ENCODE measurements at places on chromosomes 5 and 9.

DNA sequence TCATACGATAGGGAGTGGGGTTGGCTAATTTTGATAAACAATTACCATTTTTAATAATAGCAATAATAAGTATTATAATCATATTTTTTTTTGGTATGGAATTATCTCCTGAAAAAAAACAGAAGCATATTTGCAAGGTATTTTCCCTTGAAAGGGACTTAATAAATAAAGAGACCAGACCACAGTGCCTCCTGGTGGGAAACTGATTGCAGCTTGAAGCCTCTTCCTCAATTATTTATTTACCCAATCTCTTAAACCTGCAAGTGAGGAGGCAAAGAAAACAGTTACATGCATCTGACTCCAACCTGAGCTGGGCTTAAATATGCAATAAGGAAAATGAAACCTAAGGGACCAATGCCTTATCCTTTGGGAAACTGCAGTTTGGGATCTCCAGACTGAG lies 388.1 kb upstream of the ACO1 start:
- ATAC-seq: no peak

DNA sequence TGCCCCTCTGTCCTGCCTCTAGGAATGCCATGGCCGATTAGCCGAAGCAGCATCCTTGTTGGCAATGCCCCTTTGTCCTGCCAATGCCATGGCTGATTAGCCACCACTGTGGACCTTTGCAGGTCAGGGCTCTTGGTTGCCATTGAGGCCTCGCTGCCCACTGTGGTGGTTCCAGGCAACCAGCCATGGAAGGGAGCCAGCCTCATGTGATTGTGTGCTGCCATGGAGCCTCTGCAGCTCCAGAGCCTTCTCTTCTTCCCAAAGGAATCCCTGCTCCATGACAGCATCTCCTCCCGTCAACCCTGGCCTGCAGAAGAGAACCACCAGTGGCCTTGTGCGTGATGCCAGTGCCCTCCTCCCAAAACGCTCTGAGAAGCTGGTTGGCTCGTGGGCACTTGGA lies 187.0 kb downstream of the CACNA1B start:
- ATAC-seq: no peak

DNA sequence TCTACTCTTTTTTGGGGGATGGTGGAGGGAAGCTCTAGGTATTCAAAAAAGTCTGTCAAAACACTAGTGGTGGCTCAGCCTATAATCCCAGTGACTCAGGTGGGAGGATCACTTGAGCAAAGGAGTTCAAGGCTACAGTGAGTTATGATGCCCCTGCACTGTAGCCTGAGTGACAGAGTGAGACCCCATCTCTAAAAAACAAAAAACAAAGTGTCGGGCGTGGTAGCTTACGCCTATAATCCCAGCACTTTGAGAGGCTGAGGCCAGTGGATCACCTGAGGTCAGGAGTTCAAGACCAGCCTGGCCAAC lies 15.8 kb upstream of the SLC35D2 start:
- ATAC-seq: no peak

DNA sequence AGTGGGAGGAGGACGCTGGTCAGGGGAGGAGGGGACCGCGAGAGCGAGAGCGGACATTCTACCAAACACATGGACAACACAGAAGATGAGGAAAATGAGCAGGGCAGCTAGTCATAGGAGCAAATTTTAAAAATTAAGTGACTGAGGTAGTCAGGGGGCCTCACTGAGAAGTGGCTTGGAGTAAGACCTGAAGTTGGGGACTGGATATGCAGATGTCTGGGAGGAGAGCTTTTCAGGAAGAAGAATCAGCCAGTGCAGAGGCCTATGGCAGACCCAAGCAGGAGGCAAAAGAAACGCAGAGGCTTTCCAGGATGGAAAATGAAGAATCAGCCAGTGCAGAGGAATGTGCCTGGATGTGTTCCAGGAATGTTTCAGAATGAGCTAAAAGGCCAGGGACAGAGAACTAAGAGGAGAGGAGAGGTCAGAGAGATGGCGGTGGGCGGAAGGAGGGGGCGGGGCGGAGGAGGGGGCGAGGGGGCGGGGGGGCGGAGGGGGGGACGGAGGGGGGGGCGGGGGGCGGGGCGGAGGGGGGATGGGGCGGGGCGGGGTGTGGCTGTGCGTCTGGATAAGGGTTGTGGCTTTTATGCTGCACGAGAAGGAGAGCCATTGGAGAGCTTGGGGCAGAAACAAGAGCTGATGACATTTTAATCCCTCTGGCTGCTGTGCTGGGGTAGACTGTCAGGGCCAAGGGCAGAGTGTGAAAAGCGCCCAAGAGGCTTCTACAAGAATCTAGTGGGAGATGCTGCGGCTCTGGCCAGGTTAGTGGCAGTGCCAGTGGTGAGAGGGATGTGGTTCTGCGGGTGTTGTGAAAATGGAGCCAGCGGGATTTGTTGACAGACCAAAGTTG lies 129.6 kb downstream of the KCNIP1 start:
- ATAC-seq: no peak

GRCh38 chr5:96566833-96567587 lies 95.2 kb upstream of the CAST start:
- no peak for ATAC-seq

- no peak for ATAC-seq
Observed at GRCh38 chr9:35914301-35914807, 5.1 kb downstream of the SPAAR start.

DNA sequence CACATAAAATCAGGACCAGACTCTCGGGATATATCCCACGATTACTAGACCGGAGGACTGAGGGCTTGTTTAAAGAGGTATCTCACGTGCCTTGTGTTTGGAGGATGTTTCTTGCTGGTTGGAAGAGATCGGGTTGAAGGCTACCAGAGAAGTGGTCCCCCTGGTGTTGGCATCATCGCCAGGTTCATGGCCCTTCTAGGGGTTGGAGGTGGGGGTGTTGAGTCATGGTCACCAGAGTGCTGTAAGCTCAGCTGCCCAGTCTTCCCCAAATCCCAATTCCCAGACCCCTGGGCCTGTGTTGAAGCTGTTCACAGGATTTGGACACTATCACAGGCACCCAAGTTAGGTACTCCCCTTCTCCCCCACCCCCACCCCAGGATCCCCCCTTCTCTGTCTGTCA lies 29.1 kb upstream of the PRDM12 start:
- ATAC-seq: no peak

- ATAC-seq: peak; percentile 36
Observed at GRCh38 chr9:90642570-90643539, at the start of gene DIRAS2. Gene DIRAS2 (minus strand): TSS chr9:90642824. CDS start chr9:90613827, 28,997 bp downstream.

- no peak for ATAC-seq
Observed at GRCh38 chr5:139148306-139148705, 49.9 kb downstream of the SIL1 start.

- no peak for ATAC-seq
Observed at GRCh38 chr9:17793713-17794622, 215.1 kb downstream of the SH3GL2 start.

- no peak for ATAC-seq
Observed at GRCh38 chr5:39207345-39208045, 11.9 kb downstream of the FYB1 start.

GRCh38 chr9:28762167-28762566 lies 1188.9 kb upstream of the C9orf72 start:
- no peak for ATAC-seq

GRCh38 chr5:108148715-108149139 lies 233.2 kb downstream of the FBXL17 start:
- ATAC-seq: no peak

GRCh38 chr5:152290181-152290580 lies 114.9 kb downstream of the NMUR2 start:
- ATAC-seq: no peak

DNA sequence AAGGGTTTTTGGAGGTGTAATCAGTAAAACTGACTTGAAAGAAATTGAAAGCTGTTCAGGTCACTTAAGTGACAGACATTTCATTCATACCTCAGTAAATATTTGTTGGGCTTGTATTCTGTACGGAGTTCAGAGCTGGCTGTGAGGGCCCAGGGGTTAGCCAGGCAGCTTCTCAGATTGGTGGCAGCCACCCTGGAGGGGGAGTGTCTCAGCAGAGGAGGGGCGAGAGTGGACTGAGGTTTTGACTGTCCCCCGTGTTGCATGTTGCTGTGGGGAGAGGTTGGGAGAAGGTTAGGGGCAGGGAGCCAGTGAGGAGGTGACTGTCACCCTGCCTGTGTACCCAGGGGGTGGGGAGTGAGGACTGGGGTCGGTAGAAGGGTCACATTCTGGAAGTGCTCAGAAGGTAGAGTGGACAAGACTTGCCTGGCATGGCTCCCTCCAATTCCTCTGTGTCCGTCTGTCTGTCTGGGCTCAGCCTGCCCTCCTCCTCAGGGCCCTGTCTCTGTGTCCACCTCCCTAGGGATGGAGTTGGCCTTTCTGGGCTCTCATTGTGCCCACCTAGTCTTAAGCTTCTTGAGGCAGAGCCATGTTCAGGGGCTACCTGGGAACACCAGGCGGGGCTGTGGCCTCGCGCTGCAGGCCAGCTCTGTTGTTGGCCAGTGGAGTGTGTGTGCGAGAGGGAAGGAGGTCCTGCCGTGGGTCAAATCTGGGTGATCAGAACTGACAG lies 4.4 kb downstream of the PHF2 start:
- ATAC-seq: no peak

DNA sequence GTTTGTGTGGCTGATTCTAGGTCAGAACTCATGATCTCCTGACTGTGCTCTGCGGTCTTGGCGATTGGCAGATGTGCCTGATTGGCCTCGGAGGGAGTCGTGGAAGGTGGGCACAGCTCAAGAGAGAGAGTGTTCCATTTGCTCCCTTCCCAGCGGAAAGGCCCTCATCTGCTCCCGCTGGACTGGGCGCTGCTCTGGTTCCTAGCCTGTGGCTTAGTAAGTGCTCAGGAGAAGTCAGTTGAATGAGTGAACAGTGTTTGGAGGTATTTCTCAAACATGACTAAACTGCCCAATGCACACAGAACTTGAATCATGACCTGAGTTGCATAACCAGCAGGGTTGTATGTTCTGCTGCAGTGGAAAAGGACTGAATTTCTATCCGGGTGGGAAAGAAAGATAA lies 120.2 kb upstream of the PITX1 start:
- no peak for ATAC-seq

GRCh38 chr5:54861212-54861894 lies 124.0 kb downstream of the ESM1 start:
- ATAC-seq: no peak

- peak; percentile 92 for ATAC-seq
Observed at GRCh38 chr9:132901858-132902831, 23.4 kb downstream of the SPACA9 start.

DNA sequence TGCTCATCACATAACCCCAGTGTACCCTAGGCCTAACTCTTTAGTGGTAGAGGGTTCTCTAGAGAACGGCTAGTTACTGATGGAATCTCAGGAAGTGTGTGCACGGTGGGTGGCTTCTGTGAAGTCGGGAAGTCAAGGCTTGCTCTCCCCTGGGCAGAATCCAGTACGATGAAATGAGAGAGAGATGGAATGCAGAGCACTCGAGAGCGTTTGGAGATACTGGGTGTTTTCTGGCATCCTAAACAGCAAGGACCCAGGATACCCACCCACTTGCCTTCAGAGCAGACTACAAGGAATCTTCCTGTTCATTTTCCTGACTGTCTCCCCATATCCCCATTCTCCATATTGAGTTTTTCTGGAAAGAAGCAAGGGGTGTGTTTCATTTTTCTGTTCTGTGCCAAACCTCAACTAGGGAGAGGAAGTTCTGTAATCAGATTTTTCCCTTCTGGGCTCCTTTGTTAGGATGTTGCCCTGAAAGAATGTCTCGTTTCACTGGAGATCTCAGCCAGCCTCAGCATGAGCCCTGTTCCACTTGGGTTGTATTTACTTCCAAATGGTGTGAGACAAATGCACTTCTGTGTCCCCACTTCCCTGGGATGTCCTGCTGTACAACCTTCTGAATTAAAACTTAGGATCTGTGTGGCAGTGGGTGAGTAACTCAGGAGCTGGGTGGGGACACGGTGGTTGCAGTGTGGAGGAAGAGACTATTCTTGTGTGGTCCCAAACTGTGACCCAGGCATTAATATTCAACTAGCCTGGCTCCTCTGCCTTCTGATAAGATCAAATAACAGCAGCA lies 108.9 kb upstream of the SPRY4 start:
- no peak for ATAC-seq

- no peak for ATAC-seq
Observed at GRCh38 chr5:68884144-68884754, 209.6 kb upstream of the SLC30A5 start.

- ATAC-seq: no peak
Observed at GRCh38 chr9:129481810-129482511, 138.9 kb downstream of the C9orf50 start.

- ATAC-seq: no peak
Observed at GRCh38 chr9:32004431-32005076, 379.9 kb upstream of the ACO1 start.

- no peak for ATAC-seq
Observed at GRCh38 chr5:95564450-95564849, 9.5 kb downstream of the ARSK start.

DNA sequence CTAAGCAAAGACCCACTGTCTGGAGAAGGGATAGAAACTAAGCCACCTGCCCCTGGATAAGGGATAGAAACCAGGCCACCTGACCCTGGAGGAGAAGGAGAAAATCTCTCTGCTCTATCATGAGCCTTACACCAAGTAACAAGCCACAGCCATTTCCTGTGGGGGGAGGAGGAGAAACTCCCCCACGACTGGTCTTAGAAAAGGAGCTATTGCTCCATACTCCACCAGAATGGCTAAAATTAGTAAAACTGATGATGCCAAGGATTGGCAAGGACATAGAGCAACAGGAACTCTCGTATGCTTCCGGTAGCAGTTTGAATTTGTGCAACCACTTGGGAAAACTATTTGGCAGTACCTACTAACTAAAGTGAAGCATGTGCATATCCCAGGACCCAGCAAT lies 70.8 kb downstream of the ACTL7B start:
- no peak for ATAC-seq
